ENCODE measurements at places on chromosomes 1 and 21.

DNA sequence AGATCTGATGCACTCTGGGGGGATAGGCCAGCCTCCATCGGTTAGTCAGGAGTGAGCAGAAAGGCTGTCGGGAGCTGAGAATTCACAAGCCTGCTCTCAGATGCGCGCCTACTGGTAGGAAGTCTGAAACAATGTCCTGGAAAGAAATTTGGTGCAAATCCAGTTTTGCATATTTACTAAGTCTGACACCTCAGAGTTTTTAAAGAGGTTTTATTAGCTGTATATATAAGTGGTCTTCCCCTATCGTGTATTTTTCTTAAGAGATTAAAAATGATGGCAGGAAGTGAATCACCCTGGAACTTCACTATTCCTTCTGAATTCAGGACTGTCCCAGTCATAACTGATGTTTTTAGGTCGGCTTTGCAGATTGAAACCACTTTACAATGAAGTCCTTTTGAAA is 99.8 kb upstream of the C1orf105 start:
- no peak for DNase-seq

GRCh38 chr1:45793942-45794604 is 9.3 kb upstream of the MAST2 start:
- DNase-seq: no peak

DNA sequence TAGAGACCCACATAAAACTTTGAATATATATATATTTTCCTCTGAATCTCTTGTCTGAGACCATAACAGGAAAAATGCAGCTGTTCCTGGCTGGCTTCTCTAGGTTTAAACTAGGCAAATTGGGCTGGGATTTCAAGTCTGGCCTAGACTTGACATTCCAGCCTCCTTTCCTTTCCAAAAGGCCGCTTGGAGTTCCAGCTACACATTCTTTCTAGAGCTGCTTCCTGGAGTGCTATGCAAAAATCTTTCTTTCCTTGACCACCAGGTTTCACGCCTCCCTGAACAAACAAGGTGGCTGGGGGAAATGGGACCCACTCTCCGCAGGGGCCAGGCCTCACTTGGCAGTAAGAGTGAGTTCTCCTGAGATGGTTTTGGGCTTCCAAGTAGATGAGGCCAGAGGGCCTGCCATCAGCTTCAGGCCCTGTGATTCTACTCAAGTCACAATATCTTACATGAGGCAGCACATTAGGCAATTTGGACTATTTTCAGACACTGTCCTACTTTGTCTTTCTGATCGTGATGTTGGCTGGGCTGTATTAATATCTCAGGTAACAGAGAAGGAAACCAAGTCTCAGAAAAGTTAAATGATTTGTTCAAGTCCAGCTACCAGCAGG is 102.4 kb downstream of the FAM78B start:
- no peak for DNase-seq

DNA sequence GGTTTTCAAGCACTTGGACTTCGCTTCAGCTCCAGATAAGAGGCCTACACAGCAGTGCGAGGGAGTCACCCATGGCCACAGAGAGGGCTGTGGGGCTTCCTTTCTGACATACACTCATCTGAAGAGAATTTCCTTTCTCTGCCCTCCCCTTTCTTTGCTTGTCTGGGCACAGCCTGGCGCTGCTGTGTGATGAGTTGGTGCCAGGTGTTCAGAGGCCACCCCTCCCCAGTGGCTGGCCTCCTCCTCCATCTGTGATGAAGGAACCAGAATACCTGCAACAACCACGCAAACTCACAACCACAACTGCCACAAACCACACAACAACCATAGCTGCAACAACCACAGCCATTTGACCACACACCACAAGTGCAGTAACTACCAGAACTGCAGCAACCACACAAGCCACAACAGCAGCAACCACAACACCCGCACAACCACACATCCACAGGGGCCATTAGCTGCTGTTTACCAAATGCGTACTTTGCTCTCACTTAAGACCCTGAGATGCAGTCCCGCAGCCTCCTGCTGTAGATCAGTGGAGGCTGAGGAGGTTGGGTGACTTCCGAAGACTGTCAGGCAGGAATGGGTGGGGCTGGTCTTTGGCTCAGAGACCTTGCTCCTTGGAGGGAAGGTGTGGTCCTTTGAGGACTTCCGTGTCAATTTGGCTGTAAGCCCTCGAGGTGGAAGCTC is 71.1 kb downstream of the IER5 start:
- DNase-seq: no peak

GRCh38 chr1:235275223-235275622 is 52.8 kb downstream of the ARID4B start:
- peak; percentile 60 for DNase-seq

- DNase-seq: no peak
Observed at GRCh38 chr1:154155251-154155650, 378 bp upstream of the NUP210L start.

- no peak for DNase-seq
Observed at GRCh38 chr1:12290828-12291227, 61.0 kb downstream of the VPS13D start.

- DNase-seq: peak; percentile 1
Observed at GRCh38 chr1:51063121-51063520, 38.9 kb upstream of the C1orf185 start.

DNA sequence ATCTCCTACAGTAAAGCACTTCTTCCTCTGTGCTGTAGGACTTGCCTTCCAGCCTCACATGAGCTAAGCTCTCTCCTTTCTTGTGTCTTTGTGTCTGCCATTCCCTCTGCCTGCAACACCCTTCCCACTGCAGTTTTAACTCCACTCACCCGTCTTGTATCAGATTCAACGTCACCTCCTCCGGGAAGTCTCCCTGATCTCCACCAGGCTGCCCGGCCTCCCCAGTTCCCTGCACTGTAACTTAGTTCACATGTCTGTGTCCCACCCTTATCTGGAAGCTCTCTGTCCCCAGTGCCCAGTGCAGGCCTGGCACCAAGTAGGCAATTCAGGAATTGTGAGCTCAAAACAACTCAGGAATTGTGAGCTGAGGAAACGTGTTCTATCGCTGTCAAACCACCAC is 96.4 kb downstream of the GLIS1 start:
- no peak for DNase-seq

- DNase-seq: no peak
Observed at GRCh38 chr1:195328102-195328501, 1280.1 kb downstream of the KCNT2 start.

GRCh38 chr1:62271948-62272728 is 47.1 kb downstream of the KANK4 start:
- no peak for DNase-seq

- no peak for DNase-seq
Observed at GRCh38 chr1:206060844-206061243, 7.9 kb downstream of the RHEX start.

DNA sequence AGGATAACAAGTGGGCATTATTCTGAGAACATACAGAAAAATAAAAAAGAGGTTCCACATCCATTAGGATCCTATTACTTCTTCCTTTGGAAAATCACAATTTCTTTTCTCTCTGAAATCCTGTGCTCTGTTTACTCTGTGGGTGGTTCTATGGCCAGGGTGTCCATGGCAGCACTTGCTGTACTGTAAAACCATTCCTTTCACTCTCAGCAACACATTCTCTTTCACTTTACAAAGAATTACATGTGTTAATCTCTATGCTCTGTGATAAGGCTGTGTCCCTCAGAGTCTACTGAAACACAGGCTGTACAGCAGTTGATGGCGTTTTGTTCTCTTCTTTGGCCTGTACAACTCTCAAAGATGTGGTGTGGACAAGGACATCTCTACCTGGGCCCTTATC is 524.1 kb downstream of the PTBP2 start:
- no peak for DNase-seq

DNA sequence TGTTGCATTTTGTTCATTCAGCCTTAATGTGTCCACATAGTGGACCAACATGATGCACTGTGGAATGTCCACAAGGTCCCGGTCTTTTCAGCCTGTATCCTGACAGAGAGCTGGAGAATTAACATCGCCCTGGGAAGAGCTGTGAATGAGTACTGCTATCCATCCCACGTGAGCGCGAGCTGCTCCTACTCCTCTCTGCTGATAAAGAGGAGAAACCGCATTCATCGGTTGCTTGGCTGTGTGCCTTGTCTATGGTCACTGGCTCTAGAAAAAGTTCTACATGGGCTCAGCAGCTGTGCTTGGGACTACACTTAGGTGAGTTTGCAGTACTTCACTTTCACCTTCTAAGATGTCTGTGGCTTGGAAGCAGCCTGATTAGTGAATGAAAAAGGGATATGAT is 31.1 kb upstream of the IGSF5 start:
- DNase-seq: no peak

- DNase-seq: no peak
Observed at GRCh38 chr1:2583331-2583791, 3.2 kb upstream of the PRXL2B start.

GRCh38 chr1:16055613-16056520 is 12.3 kb downstream of the CLCNKB start:
- DNase-seq: peak; percentile 53

- DNase-seq: no peak
Observed at GRCh38 chr1:118711356-118711755, 276.8 kb downstream of the TBX15 start.

- no peak for DNase-seq
Observed at GRCh38 chr1:228009828-228010775, 3.3 kb downstream of the WNT3A start.

- no peak for DNase-seq
Observed at GRCh38 chr1:223216531-223217205, 73.6 kb upstream of the TLR5 start.

DNA sequence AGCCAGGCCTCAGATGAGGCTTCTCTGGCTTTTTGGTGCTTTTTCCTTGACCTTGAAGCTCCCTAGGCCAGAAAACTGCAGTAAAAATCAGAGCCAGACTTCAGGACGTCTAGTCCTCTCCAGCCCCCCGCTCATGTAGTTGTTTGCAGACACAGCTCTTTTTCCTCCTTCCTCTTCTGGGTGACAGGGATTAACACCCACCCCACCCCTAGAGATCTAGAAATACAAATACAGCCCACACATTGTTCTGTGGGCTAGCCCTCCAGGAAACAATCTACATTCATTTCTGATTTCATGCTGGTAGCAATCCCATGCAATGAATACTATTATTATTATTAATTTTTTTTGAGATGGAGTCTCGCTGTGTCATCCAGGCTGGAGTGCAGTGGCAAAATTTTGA is 9.9 kb upstream of the CLSTN1 start:
- DNase-seq: no peak

- peak; percentile 4 for DNase-seq
Observed at GRCh38 chr21:42980312-42981213, 6.2 kb downstream of the PKNOX1 start.

DNA sequence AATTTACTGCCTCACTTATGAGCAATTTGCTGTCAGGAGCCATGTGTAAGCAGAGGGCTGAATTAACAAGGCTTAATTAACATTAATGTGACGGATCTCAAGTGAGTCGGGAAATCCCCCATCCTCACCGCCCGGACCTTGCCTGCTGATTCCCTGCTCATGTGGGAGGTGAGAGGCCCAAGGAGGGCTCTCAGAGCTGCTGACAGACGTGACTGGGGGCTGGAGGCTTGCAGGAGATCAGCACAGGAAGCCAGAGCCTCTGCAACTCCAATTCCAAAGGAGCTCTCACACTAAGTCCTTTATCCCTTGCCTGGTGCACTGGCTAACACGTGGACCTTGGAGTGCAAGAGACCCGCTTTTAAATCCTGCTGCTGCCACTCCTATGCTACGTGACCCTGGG is 19.4 kb downstream of the LRP8 start:
- DNase-seq: no peak

GRCh38 chr1:171420810-171421209 is 64.5 kb upstream of the PRRC2C start:
- DNase-seq: no peak
